Common myeloid progenitor, CD34-positive (primary cell): ENCODE measurements at places on chromosomes 12 and 14.
A peak's percentile ranks its signal among the peaks of the same experiment; 100 is the strongest.

DNA sequence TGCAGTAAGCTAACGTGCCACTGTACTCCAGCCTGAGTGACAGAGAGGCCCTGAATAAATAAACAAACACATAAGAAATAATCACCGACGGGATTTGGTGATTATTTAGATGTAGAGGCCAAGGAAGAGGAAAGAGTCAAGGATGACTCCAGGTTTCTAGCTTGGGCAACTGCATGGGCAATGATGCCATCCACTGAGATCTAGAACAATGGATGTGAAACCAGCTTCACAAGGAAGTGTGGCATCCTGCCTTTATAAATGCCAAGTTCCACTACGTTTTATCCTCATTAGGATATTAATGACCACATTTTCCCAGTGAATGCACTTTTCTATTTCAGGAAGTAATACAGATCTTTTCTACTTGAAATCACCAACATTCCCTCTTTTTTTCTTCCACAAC is 10.9 kb upstream of the PTGER2 start:
- H3K36me3 ChIP-seq: no peaks in the 10 kb centered on the region
- no peaks in the 10 kb centered on the region for H3K27me3 ChIP-seq
- H3K4me1 ChIP-seq: peaks cover 11% of the 10 kb centered on the region
- no peak for DNase-seq

GRCh38 chr12:112906712-112907414 is at the start of gene OAS1:
Gene OAS1, plus strand, starts transcription at chr12:112906962. Its CDS starts 78 bp downstream, at chr12:112907040.
- no peaks in the 10 kb centered on the region for H3K27me3 ChIP-seq
- peak; percentile 83 for DNase-seq

DNA sequence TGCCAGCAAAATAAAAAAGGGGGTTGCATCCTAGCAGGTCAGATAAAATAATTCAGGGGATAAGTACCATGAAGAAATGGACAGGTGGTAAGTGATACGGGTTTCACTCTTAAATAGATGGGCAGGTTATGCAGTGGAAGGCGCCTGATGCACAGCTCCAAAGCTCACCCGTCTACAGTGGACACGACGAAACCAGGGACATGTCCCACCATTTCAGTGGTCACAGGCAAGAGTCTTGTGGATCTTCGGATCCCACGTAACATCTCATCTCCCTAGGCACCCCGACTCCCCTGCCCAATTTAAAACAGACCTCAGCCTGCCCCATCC is 60.5 kb downstream of the DDX51 start:
- peaks cover 14% of the 10 kb centered on the region for H3K36me3 ChIP-seq
- H3K27ac ChIP-seq: peak overlapping the region; percentile 49
- H3K27me3 ChIP-seq: no peaks in the 10 kb centered on the region
- no peak overlapping the region for H3K4me3 ChIP-seq
- peaks cover 3% of the 10 kb centered on the region for H3K4me1 ChIP-seq
- DNase-seq: no peak

DNA sequence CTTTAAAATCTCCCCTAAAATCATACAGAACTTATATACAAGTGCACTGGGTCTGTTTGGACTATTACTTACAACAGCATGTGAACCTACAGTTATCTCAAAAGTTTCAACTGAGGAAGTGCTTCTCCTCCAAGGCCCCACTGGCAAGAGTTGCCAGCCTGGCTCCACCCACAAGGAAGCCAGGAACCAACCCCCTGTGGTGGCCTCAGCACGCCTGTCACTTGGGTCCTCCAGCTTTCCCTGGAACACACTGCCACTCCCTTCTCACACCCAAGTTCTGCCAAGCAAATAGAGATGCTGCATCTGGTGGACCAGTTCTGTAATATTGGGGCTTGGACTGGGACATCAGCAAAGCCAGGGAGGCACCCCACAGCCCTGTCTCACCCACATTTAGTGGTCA is 115.4 kb downstream of the GCH1 start:
- no peaks in the 10 kb centered on the region for H3K36me3 ChIP-seq
- no peaks in the 10 kb centered on the region for H3K27me3 ChIP-seq
- peak; percentile 38 for DNase-seq
- H3K27ac ChIP-seq: no peak overlapping the region
- H3K4me3 ChIP-seq: no peak overlapping the region
- peaks cover 28% of the 10 kb centered on the region for H3K4me1 ChIP-seq

- peak overlapping the region; percentile 99 for H3K27ac ChIP-seq
- H3K36me3 ChIP-seq: peaks cover under 1% of the 10 kb centered on the region
- DNase-seq: no peak
- peak overlapping the region; percentile 100 for H3K4me3 ChIP-seq
- no peaks in the 10 kb centered on the region for H3K27me3 ChIP-seq
- H3K4me1 ChIP-seq: peaks cover 19% of the 10 kb centered on the region
Observed at GRCh38 chr12:82357340-82357739, 847 bp downstream of the CCDC59 start.

DNA sequence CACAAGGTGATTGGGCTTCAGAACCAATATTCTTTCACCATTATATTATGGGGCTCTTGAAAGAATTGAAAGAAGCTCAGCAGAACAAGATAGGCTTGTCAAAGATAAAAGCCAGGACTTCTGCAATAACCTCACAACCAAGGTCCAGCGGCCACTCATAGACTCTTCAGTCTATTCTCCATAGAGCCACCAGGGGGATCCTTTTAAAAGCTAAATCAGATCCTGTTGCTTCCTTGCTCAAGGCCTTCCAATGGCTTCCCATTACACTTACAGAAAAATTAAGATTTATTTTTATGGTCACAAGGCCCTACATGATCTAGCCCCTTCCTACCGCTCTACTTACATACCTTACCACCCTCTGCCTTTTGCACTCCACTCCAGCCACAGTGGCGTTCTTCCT is 169.6 kb downstream of the C12orf42 start:
- H3K27ac ChIP-seq: no peak overlapping the region
- DNase-seq: peak; percentile 7
- H3K4me3 ChIP-seq: no peak overlapping the region
- H3K36me3 ChIP-seq: no peaks in the 10 kb centered on the region

DNA sequence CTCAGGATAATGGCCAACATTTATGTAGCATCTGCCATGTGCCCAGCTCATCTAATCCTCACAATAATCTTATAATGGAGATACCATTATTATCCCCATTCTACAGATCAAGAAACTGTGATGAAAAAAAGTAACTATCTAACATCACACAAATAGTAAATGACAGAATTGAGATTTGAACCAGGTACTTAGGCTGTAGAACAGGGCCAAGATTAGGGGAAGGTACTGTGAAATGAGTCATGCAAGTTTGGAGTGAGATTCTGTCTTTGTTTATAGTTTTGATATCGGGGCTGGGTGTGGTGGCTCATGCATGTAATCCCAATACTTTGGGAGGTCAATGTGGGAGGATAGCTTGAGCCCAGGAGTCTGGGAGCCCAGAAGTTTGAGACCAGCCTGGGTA is 1.3 kb upstream of the GNPTAB start:
- peaks cover 34% of the 10 kb centered on the region for H3K4me1 ChIP-seq
- DNase-seq: no peak
- H3K4me3 ChIP-seq: no peak overlapping the region
- no peaks in the 10 kb centered on the region for H3K27me3 ChIP-seq

DNA sequence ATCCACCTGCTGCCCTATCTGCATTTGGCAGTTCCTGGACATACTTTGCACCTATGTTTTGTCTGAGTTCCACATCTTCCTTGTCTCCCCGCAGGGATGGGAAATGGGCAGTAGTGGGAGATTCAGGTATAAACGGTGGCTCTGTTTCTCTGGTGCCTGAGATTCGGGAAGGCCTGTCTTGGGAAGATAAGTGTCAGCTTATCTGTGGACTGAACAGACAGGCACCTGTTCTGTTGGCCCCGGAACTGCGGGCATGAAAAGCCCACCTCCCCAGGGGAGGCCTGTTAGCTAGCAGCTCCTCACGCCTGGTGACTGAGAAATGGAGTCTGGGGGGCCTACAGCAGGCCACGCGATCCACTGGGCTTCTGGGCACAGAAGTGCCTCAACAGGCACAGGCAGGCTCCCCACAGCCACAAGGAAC is 5.8 kb downstream of the PHB2 start:
- no peak for DNase-seq
- peak overlapping the region; percentile 50 for H3K27ac ChIP-seq
- H3K4me3 ChIP-seq: no peak overlapping the region
- peaks cover 16% of the 10 kb centered on the region for H3K36me3 ChIP-seq
- peaks cover 57% of the 10 kb centered on the region for H3K4me1 ChIP-seq

- H3K36me3 ChIP-seq: no peaks in the 10 kb centered on the region
- H3K27ac ChIP-seq: no peak overlapping the region
- no peak for DNase-seq
- H3K4me3 ChIP-seq: no peak overlapping the region
- H3K27me3 ChIP-seq: peaks cover 5% of the 10 kb centered on the region
Observed at GRCh38 chr14:54166049-54166950, 209.7 kb upstream of the BMP4 start.

GRCh38 chr12:23523339-23523738 is 426.1 kb downstream of the SOX5 start:
- no peak for DNase-seq
- H3K36me3 ChIP-seq: no peaks in the 10 kb centered on the region
- no peaks in the 10 kb centered on the region for H3K27me3 ChIP-seq
- no peaks in the 10 kb centered on the region for H3K4me1 ChIP-seq

DNA sequence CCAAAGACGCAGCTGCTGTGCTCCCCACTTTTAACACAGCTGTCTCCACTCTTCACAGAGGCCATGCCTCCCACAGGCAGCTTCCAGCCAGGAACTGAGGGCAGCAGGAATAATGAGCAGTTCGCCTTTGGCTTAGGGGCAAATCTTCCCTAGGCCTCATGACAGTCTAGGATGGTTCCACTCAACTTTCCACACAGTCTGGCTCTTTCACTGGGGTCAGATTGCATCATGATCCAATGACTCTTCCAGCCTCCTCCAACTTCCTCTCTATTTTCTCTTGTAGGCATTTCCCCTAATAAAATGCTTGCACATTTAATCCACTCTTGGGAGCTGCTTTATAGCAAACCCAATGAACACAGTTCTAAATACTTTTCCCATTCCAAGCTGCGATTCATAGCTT is 271.6 kb upstream of the ATP2B1 start:
- H3K4me3 ChIP-seq: no peak overlapping the region
- peaks cover 6% of the 10 kb centered on the region for H3K4me1 ChIP-seq
- H3K27ac ChIP-seq: no peak overlapping the region
- H3K36me3 ChIP-seq: no peaks in the 10 kb centered on the region
- no peak for DNase-seq
